ENCODE measurements at places on chromosomes 3 and 15. TPM values are rescaled to one million over a fixed set of nuclear protein-coding genes. Genes with fewer than 3 reads are reported as not detected.

GRCh38 chr3:13616359-13616758 lies 67.4 kb downstream of the FBLN2 start:
- DNase-seq = no peak

- DNase-seq = no peak
Measured at GRCh38 chr3:177468816-177469215, 271.5 kb upstream of the TBL1XR1 start.

GRCh38 chr15:92402751-92403150 lies 9.1 kb downstream of the ST8SIA2 start:
- DNase-seq = no peak

- DNase-seq = no peak
Measured at GRCh38 chr3:150098621-150099020, 127.9 kb upstream of the PFN2 start.

GRCh38 chr3:174409086-174409743 lies 449.9 kb upstream of the NAALADL2 start:
- DNase-seq = no peak

Gene AHSG
- not detected for total RNA-seq

Gene CCR9
- total RNA-seq = not detected

Gene C3orf22
- total RNA-seq = not detected

Gene KY
- not detected for total RNA-seq

Measured in GM23338 (cell line).